ENCODE measurements at places on chromosomes 3 and 15.

- DNase-seq = no peak
Measured at GRCh38 chr3:176870451-176870850, 326.8 kb downstream of the TBL1XR1 start.

GRCh38 chr3:481680-482079 lies 285.1 kb downstream of the CHL1 start:
- DNase-seq = no peak

DNA sequence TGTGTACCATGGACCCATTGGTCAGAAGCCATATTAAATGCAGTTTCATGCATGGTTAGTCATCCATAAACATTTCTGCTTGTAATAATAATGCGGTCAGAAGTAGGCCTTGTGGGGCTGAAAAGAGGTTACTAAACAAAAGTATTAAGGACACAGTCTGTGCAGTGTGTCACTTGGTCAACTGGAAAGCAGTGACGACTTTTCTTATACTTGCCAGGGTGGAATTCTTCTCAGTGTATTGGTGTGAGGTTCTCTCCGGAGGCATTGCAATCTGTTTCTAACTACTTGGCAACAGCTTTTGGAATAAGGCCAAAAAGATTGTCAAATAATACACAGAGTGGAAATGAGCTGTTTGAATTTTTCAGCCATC lies 46.8 kb downstream of the CHL1 start:
- no peak for DNase-seq

DNA sequence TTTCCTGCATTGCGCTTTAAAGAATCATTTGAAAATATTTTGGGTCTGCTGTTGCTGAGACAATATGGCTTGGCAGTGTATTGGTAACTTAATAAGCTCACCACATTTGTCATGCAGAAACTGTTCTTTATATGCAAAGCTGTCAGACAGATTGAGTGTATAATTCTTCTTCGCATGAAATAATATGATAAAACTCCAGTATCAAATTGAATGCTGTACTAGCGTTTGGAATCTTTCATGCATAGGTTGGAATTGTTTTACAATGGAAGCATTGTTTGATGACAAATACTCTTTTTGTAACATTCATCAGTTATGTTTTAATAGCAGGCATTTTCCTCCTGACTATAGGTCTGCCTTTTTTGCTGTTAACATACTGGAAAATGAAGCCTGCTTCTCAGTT lies 53.8 kb downstream of the RBMS3 start:
- no peak for DNase-seq

DNA sequence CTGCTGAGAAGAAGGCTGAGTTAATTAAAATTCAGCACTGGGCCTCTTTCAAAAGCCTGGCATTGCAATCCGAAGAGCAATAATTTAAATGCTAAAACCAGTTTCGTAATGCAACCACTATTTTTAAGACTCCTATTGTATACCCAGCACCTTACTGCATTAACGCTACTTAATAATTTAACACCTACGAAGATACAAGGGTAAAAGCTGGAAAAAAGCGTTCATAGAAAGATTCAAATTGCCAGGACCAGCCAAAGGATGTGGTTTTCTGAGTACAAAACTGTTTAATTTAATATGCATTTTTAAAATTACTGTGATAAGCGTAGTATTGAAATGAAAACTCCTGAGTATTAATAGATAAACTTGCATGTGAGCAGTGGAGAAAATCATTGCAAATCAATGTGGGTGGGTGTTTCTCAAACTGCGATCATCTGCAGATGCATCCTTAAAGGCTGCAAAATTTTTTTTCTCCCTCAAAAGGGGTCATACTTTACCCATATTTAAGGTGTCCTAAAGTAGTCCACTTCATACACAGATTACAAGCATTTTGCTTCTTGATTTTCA lies 12.9 kb upstream of the RASGRP1 start:
- DNase-seq = no peak

DNA sequence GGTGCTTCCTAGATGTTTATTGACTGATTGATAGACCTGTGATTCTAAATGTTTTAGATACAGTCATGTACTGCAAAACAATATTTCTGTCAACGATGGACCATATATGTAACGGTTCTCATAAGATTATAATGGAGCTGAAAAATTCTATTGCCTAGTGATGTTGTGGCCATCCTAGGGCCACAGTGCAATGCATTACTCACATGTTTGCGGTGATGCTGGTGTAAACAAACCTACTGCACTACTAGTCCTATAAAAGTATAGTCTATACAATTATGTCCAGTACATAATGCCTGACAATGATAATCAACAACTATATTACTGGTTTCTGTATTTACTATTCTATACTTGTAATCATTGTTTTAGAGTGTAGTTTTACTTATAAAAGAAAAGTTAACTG lies 46.8 kb downstream of the CHST2 start:
- DNase-seq = no peak

- DNase-seq = no peak
Measured at GRCh38 chr3:175554801-175555200, 695.7 kb downstream of the NAALADL2 start.

DNA sequence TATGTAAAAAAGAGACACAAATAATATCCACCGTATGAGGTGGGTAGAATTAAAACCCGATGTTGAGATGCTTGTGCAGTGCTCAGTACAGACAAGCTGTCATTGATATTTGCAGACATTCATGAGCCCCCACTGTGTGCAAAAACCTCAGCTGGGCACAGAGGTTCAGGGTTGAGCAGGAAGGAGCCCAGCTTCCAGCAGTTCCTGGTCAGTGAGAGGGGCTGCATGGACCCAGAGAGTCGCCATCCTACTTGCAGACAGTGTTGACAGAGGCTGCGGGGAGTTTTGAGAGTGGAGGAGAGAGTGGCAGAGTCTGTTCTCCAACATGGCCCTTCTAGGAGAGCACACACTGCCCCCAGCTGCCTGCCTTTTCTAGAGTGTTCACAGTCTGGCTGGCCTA lies 6.1 kb upstream of the LTF start:
- no peak for DNase-seq

- no peak for DNase-seq
Measured at GRCh38 chr3:25170021-25170420, 258.0 kb upstream of the RARB start.

GRCh38 chr3:32285891-32286290 lies 47.4 kb downstream of the CMTM8 start:
- DNase-seq = no peak

- DNase-seq = peak; percentile 87
Measured at GRCh38 chr3:73605412-73605811, 19.3 kb downstream of the PDZRN3 start.

DNA sequence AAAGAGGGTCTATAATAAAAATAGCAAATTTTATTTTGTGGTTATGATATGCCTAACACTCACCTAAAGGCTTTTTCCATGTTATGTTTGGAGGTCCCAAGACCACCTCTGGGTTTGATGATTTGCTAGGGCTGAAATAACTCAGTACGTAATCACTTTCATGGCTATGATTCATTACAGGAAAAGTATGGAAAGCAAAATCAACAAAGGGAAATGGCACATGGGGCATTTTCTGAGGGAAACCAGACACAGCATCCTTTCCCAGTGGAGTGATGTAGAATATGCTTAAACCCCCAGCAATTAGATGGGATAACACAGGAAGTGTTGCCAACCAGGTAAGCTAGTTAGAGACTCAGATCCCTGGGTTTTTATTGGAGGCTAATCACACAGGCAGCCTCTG lies 701.6 kb upstream of the CBLB start:
- no peak for DNase-seq

DNA sequence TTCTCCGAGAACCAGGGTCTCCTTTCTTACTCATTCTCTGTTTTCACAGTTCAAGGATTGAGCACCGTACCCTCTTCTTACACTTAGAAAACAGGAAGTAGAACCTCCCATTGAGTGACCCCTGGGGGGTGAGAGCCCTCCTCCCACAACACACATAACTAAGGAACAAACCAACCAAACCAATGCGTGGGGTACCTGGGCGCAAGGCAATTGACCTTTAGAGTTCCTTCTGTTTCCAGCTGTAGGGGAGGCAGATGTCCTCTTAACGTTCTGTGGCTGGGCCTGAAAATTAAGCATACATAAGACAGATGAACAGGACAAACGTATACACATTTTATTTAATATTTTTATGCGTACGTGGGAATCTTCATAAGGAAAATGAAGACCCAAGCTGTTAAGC lies 33.5 kb upstream of the TIMP4 start:
- DNase-seq = no peak

DNA sequence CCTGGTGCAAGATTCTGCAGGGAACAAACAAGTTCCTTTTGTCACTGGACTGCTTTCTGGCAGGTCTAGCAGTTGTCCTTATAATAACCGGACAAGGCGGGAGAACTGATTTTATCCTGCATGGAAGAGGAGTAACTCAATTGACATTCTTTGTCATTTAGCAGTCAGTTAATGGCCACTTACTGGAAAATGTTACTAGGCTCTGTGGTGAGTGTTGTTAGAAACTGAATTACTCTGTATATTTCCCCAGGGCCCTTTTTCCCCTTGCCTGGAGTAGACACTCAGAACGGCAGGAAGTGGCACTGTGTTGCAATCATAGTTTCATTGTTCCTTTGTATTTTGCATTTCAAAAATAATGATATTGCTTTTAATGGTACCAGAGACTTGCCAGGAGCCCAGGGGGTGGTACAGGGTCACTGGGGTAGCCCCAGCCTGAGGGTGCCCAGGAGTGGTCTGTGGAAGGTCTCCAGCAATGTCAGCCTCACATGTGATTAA lies 318.6 kb upstream of the LRRFIP2 start:
- peak; percentile 71 for DNase-seq

DNA sequence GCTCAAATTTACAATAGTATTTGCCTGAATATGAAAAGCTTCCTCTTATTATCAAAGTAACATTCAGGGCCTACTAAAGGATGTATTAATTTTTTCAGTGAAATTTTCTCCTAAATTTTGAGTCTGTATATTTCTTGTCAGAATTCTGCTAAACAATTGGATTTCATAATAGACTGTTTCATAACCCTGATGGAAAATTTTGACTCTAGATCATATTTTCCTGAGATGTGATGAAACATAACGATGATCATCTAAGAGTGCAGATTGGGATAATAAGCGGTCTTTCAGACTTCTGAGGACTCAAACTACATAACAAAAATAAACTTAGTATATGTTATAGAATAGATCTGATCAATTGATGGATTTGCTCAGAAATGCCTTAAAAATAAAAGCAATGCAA lies 574.5 kb upstream of the TBL1XR1 start:
- DNase-seq = no peak

DNA sequence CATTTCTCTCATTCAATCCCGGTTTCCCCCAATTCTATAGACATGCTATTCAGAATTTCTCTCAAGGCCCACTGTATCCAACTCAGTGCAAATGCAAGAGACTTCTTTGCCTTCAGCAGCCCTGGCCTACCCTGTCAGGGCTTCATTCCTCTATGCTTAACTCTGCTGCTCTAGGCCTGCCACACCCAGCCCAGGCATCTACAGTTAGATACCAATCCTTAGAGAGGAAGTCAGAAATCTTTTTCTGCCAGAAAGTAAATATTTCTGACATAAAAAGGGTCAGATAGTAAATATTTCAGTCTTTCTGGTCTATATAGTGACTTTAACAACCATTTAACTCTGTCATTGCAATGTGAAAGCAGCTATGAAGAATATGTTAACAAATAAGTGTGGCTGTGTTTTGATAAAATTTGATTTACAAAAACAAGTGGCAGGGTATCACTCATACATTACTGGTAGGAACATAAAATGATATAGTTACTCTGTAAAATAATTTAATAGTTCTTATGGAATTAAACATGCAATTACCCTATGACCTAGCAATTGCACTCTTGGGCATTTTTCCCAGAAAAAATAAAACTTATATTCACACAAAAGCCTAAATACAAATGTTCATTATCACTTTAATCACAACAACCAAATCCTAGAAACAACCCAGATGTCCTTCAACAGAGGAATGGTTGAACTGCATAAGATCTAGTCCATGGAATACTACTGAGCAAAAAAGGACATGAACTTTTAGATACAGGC lies 942.0 kb downstream of the SQOR start:
- peak; percentile 4 for DNase-seq

DNA sequence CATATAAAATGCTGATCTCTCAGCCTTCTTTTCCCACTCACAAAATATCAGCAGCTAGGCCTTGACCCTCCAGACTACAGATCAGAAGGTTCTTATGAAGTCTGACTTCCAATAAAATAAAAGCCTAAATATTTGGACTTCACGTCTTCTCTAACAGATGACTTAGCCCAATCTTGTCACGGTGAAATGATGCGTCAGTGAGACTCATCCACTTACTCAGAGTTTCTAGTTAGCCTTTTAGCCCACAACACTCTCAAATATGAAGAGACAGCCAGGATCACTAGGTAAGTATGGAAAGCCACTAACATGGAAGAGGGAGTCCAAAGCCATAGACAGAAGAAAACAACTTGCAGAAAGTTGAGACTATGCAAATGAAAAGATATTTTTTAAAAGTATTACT lies 601.2 kb downstream of the PYDC2 start:
- DNase-seq = no peak

DNA sequence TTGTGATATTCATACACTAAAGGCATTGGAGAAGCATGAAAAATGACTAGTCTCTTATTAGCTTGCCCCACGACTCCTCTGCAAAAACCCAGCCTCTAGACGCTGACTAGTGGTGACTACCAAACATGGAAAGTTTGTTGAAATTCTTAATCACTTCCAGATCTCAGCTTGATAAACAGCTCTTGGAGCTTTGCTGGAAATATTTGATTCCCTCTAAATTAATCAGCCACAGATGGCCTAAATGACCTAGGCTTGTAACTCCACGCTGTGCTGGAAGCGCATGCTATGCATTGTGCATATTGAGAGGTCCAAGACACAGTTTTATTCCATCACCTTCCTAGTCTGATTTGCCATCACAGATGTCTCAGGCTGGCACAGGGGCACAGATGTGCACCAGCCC lies 244.7 kb upstream of the ST8SIA2 start:
- DNase-seq = peak; percentile 86

- DNase-seq = no peak
Measured at GRCh38 chr3:45948881-45949280, 5.6 kb downstream of the CXCR6 start.

GRCh38 chr15:93089727-93090305 lies 805 bp upstream of the RGMA start:
- DNase-seq = no peak

DNA sequence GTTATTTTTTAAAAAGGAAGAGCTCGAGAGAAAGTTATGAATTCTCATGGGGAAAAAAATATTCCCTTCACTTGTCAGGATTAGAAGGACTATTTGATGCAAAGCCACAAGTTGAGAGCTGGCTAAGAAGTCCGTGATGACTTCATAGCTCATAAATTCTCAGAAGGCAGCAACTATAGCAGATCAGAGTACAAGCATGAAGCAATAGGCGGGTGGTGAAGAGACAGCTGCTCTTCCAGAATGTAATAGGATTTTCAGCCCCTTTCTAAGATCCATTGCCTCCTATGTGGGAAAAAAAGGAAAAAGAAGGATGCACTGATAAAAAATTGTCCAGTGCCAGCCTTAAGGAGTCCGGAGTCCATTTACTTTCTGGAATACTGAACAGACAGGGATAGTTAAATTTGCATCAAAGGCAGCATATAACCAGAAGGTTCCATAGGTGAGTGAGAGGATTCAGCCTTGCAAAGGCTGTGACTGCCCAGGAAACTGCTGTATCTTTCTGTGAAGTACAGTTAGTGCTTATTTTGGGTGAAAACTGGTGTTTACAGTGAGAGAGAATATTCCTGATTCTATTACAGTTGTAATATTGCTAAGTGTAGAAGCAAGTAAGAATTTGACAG lies 929.5 kb upstream of the ALCAM start:
- peak; percentile 96 for DNase-seq

Measured in fibroblast of skin of scalp (primary cell).